AG08395 (cell line): ENCODE measurements at places on chromosomes 1 and 21.
A peak's percentile ranks its signal among the peaks of the same experiment; 100 is the strongest.

- no peak for DNase-seq
Observed at GRCh38 chr1:194476872-194477271, 1290.5 kb upstream of the B3GALT2 start.

DNA sequence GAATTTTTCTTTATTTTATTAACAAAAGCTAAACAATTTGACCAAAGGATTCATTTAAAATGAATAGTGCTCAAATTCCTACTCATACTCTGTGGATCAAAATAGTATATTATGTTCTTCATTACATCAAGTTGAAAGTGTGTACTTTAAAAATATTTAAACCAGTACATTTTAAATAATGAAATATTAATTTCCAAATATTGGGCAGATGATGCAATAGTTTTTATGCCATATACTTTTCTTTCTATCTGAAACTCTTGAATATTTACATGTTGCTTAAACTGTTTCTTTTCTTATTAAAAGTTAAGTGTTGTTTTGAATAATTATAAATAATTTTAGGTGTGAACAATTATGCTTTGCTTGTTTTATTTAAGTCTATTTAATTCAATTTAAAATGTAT lies 144.7 kb upstream of the TMPRSS15 start:
- DNase-seq, result no peak

DNA sequence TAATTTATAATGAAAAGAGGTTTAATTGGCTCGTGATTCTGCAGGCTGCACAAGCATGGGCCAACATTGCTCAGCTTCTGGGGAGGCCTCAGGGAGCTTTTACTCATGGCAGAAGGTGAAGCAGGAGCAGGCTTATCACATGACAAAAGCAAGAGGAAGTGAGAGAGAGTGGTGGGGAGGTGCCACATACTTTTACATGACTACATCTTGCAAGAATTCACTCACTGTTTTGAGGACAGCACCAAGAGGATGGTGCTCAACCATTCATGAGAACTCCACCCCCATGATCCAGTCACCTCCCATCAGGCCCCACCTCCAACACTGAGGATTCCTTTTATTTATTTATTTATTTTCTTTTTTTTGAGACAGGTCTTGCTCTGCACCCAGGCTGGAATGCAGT lies 5.5 kb upstream of the PLEKHM2 start:
- peak; percentile 49 for DNase-seq

- no peak for DNase-seq
Observed at GRCh38 chr1:12554521-12555305, 63.3 kb downstream of the DHRS3 start.

DNA sequence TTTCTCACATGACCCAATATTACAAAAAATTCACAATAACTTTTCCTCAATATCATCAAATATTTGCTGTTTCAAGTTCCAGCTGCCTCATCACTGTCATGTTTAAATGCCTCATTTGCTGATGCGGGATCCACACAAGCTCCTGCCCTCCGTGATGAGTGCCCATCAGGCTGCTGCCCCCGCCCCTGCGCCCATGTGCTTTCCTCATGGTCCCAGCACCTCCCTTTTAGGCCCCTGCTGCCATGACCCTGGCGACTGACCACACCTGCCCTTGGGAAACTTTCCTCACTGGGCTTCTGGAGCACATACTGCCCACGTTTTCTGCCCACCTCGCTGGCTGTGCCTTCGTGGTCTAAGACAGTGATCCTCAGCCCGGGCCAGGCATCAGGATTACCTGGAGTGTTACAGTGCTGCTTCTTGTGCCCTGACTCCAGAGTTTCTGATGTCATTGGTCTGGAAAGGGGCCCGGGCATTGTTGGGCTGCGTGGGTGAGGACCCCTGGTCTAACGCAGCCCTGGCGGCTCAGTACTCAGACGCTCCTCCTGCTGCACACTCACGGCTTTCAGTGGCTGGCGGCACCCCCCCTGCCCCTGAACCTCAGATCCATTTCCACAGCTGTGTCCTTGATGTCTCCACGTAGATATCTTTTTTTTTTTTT lies 20.5 kb downstream of the PLEKHM2 start:
- DNase-seq, result no peak

- DNase-seq, result peak; percentile 38
Observed at GRCh38 chr1:27589841-27590426, 14.0 kb downstream of the AHDC1 start.

- DNase-seq, result peak; percentile 88
Observed at GRCh38 chr21:42080788-42081083, 9.6 kb downstream of the UMODL1 start.

GRCh38 chr1:6962478-6962995 lies 177.3 kb downstream of the CAMTA1 start:
- no peak for DNase-seq

- peak; percentile 84 for DNase-seq
Observed at GRCh38 chr1:236844499-236845271, 49.6 kb downstream of the MTR start.

- peak; percentile 71 for DNase-seq
Observed at GRCh38 chr1:11550664-11551283, 71.8 kb downstream of the DISP3 start.

DNA sequence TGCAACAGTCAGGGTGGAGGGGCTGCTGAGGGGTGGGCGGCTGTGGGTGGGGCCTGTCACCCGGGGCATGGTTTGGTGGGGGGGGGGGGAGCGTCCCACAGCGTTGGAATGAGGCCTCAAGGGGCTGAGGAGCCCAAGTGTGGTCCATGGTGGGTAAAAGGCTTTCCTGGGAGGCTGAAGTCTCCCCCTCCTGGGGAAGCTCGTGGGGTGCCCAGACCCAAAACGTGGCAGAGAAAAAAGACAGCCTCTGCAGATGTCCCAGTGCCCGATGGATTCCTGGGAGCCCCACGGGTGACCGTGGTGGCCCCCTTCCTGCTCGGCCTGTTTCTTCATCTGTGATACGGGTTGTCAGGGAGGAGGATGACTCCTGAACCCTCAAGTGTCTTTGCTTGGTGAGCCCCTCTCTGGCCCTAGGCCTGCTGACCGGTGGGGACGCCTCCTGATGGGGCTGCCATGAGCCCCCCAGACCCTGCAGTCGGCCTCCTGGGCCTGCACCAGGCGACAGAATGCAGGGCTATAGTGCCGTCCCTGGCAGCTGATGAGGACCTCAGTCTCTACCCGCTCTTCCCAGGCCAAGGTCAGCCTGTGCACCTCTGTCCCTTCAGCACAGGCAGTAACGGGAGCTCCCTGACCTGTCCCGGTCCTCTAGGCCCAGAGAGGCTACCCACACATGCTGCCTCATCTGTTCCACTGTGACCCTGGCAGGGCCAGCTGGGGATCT lies 1.1 kb downstream of the OBSCN start:
- DNase-seq, result no peak

- DNase-seq, result no peak
Observed at GRCh38 chr21:37937668-37938067, 21.4 kb upstream of the KCNJ6 start.

- DNase-seq, result peak; percentile 66
Observed at GRCh38 chr1:78114034-78114956, 68.5 kb downstream of the GIPC2 start.

GRCh38 chr1:215748431-215748830 lies 181.3 kb downstream of the KCTD3 start:
- no peak for DNase-seq

GRCh38 chr21:25342816-25343215 lies 264.5 kb downstream of the MRPL39 start:
- DNase-seq, result peak; percentile 20
